ENCODE measurements at places on chromosomes 16 and 17.

GRCh38 chr16:57945740-57946138 is 25.2 kb downstream of the CNGB1 start:
- DNase-seq: no peak

DNA sequence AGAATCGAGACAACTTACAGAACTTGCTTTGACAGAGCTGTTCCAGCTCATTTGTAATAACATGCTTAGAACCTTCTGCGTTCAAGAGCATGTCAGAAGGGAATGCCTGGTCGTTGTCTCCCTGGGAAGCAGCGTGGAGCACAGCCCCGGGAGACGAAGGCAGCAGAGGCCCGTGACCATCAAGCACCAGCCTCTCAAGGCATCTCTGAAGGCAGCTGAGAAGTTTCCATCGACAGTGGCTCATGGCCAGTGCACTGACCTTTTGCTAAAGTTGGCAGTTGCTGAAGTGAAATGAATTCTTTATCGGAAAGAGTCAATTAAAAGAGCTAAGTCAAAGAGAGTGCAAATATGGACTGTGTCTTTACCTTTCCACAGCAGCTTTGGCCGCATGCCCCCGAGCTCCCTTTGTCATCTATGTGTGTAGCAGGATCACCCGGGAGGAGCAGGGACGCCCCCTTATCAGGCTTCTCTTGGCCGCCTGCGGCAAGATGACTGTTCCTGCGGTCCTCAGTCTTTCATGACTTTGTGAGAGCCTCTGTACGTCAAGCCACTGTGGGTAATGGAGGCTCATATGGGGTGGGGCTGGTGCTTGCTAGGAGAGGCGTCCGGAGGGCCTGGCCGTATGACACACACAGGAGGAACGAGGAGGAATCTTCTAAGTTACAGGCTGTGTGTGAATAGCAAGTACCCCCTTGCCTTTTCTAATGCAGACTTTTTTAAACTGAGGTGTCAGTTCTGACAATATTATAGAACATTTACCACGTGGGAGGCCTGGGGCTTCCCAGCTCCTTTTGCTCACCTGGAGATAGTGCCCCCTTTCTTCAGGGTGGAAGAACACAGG is 54.2 kb downstream of the LDHD start:
- DNase-seq: no peak

DNA sequence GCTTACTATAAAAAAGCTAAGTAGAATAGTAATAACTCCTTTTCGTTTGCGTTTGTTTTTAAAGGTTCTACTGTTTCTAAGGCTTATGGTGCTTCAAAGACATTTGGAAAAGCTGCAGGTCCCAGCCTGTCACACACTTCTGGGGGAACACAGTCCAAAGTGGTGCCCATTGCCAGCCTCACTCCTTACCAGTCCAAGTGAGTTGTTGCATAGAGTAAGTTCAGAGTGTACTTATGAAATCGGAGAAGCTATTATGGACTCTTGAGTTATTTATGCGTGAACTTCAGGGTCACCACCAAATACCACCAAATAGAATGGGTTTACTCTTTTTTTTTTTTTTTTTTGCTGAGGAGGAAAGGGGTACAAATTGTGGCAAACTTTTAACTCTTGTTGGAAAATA is 45.8 kb downstream of the RPA1 start:
- DNase-seq: no peak

- DNase-seq: no peak
These were observed 36.4 kb downstream of the CDR2 start for GRCh38 chr16:22337849-22338635.
